ENCODE measurements at places on chromosomes 13 and 19. TPM values are rescaled to one million over a fixed set of nuclear protein-coding genes. Genes with fewer than 3 reads are reported as not detected.

The UBL3 gene
- 60.9 TPM for total RNA-seq

The ATP12A gene
- 8.9 TPM for total RNA-seq

The RFX2 gene
- 24.0 TPM for total RNA-seq

The TMEM59L gene
- total RNA-seq = 0.52 TPM

The WDR87 gene
- not detected for total RNA-seq

The ZNF677 gene
- total RNA-seq = 21.0 TPM

The NCR1 gene
- total RNA-seq = not detected

The ZNF135 gene
- total RNA-seq = 5.5 TPM

Data from lower leg skin (tissue), 4 donors.